ENCODE measurements at places on chromosomes 16 and 17.

GRCh38 chr17:31394544-31394943, 3.1 kb downstream of the RAB11FIP4 start:
- peak; percentile 67 for DNase-seq

DNA sequence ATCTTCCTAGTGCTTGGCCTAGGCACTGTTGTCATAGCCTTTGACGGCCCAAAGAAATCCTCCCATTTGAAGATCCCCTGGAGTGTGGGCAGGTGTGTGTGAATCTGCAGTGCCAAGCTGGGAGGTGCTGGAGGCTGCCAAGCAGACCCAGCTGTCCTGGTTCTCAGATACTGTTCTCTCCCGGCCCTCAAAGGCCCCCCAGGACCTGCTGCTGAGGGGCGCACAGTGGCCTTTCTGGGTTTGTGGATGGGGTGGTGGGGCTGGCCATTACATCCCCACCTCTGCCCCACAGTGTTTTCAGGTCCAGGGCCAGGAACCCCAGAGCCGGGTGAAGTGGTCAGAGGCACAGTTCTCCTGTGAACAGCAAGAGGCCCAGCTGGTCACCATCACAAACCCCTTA, 60.5 kb downstream of the MRC2 start:
- DNase-seq, result no peak

DNA sequence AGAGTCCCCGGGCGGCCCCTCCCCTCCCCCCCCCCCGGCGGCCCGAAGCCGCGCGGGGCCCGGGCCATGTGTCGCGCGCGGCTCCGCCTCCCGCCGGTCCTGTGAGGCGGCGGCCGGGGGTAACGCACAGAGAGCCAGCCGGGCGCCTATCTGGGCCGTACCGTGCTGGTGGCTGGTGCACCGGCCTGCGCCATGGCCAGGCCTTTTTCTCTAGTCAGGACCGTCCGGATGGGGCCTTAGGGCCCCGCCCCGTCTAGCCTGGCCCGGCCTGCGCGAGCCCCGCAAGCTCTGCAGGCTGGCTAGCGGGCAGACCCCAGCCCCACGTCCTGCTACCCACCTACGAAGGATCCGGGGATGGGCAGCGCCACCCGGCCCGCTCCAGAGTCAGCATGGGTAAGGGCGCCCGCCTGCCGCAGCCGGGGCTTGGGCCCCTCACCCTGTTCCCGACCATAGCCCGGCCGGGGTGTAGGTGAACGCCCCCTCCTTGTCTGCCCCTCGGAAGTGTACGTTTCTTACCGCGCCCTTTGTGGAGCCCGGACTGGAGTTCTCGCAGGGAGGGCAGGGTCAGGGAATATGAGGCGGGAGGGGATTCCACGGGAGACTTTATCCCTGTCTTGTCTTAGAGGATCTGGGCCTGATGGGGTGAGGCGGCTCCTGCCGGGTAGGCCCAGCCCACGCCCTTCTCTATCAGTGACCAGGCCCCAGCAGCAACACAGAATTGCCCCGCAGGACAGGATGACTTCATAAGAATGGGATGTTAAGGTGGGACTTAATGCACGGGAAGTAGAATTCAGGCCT, at the start of gene CENPT:
TSS of gene CENPT (minus strand) at position 630 of the 798 bp plus-strand sequence. CDS start 13,834 bp downstream, outside the sequence.
- peak; percentile 72 for DNase-seq

DNA sequence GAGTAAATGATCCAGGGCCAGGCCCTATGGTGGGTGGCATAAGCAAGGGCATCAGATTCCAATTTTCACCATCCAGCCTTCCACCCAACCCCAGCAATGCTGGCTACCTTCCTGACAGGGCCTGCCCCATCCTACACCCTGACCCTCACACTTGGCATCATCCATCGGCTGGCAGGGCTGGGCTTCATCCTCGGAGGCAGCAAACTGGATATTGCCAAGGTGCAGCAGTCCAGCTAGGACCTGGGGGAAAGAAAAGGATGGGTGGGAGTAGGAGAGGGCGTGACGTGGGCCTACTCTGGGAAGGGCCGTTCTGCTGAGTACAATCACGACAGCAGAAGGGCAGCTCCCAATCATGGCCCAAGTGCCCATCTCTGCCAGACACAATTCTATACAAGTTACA, 23.5 kb downstream of the MYO19 start:
- DNase-seq, result no peak

- DNase-seq, result no peak
Observed at GRCh38 chr17:179781-180380, 1.6 kb downstream of the DOC2B start.

DNA sequence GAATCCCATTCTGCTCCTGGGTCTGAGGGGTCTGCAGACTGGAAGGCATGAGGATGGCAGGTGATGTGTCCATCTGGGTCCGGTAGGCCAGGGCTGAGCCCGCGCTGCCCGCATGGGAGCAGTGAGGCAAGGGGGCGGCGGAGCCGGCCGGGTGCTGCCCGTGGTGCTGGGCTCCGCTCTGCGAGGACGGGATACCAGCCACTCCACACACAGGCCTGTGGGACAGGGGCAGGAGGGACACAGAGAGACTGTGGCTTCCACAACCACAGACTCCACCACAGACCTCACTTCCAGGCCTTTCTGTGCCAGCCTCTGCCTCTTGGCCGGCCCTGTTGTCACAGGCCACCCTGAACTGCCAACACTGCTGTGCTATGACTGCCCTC, 25.4 kb downstream of the MAP1LC3B start:
- DNase-seq, result no peak

DNA sequence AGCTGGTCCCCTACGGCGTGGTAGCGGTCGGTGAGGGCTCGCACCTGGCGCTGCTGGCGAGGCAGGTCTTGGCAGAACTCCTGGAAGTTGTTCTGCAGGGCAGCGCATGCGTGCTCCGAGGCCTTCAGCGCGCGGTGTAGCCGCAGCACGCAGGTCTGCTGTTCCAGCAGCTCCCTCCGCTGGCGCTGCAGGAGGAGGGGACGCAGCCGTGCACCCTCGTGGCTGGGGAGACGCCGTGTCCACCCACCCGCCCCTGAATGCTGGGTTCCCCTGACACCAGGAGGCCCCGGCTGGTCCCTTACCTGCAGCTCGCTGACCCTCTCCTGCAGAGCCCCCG, 12.2 kb downstream of the EVPL start:
- DNase-seq, result no peak

DNA sequence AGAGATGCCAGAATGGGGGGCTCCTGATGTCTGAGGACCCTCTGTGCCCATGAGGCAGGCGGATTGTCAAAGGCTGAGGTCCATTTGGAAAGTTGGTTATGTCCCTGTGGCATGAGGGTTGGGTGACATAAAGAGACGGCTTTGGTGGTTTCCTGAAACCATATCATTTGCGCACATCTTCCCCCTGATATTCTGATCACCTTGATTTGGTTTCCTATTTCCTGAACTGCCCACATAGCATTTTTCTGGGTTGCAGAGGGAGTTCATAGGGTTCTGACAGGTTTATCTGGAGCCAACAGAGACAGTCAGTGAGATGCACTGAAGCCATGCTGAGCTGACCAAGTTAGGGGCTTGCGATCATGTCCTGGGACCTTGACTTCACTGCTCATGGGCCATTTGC, 15.7 kb upstream of the RNF222 start:
- DNase-seq, result no peak

DNA sequence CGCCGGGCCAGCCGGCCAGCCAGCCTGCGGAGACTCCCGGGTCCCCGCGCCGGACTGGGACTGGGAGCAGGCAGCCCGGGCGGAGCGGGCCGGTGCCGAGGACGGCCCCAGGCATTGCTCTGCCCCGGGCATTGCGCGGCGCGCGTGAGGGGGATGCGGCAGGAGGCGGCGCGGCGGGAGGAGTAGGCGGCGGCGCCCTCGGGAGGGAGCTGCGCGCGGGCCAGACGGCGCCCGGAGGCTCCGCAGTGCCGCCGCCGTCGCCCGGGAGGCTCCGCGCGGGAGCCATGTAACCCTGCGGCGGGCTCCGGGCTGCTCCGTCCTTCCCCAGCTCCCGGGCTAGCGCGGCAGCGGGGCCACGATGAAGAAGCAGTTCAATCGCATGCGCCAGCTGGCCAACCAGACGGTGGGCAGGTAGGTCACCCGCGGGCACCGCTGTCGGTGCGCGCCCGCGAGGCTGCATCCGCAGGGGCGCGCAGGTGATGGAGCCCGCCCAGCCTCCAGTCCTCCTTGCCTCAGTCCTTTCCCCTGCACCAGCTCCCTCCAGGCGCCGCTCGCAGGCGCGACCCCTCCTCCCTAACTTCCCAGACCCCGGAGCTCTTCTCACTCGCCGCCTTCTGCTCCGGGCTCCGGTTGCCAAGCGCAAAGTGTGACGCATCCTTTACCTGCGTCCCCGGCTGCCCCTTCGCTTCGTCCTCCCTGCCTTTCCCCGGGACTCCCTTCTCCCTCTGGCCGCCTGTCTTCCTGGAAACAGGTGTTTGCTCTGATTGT, at the start of gene ARHGAP44:
TSS of gene ARHGAP44 (plus strand) at position 18 of the 768 bp plus-strand sequence. CDS start at position 359, 341 bp downstream.
- peak; percentile 53 for DNase-seq

GRCh38 chr16:88477631-88478519, 24.8 kb downstream of the ZFPM1 start:
- DNase-seq, result no peak

DNA sequence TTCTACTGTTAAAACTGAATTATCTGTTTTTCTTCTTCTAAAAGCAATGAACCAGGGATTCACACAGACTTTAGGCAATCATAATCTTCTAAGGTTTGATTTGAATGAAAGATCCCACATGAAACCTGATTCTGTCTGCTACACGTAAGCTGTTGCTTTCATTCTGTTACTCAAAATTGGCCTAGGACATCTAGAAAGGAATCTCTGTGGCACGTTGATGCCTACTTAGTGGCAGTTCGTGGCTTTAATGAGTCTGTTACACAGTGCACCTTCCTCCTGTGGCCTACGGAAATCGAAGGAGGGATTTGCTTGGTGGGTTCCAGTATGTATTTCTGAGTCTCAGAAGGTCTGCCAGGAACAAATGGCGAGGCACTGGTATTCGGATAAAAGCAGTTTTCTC, 489.4 kb upstream of the HSBP1 start:
- no peak for DNase-seq

DNA sequence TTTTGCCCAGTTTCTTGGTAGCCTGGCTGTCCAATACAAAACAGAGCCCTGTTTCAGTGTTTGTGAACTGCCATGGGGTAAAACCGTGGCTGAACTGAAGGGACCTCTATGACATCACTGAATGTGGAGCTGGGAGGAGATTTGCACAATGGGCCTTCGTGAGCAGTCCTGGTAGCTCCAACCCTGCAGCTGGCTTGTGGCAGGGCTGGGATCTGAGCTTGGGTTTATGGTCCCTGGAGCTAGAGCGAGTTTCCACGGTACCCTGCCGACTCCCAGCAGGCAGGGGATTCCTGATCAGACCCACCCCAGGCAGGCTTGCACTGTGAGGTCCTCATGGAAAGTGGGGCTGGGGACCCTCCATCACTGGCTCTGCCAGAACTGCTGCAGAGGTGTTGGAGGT, 247.0 kb downstream of the GSG1L start:
- DNase-seq, result no peak

DNA sequence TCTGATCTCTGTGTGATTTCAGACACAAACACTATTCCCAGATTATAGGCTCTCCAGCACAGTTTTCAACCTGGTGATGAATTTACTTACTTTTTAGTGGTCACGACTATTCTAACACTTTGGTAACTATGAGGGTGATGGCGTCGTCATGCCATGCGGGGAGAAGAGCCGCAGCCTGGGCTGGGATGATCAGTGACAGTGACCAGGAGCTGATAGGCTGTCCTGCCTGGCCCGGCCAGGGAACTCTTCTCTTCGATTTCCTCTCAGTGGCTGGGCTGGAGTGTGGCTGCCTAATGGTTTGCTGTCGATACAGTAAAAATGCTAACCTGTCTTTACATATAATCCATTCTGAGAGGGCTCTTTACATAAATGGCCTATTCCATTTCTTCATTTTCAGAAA, 113.1 kb downstream of the IRX3 start:
- DNase-seq, result no peak

DNA sequence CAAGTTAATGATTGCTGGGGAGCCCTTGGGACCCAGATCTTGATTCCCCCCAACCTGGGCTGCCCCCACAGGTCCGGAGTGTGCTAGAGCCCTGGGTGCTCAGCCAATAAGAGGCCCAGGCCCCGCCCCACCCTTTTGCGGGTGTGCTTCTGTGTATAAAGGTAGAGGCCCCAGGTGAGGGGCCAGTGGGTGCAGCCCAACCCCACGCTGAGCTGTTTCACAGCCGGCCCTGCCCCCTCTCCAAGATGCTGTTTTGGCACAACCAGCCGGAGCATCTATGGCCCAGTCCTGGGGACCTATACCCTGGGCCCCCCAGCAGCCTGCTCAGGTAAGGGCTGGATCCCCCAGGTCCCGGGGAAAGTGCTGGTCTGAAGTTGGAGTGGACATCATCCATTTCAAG, 11.8 kb upstream of the STAC2 start:
- DNase-seq, result no peak

DNA sequence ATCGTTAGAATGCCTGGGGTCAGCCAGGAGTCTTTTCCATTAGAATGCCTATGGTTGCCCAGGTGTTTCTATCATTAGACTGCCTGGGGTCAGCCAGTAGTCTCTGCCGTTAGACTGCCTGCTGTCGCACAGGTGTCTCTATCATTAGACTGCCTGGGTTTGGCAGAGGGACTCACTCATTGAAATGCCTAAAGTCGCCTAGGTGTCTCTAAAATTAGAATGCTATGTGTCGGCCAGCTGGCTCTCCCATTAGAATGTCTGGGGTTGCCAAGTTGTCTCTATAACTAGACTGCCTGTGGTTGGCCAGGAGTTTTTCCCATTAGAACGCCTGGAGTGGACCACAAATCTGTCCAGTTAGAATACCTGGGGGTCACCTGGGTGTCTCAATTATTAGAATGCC, 2266.5 kb downstream of the TP53TG3F start:
- no peak for DNase-seq

DNA sequence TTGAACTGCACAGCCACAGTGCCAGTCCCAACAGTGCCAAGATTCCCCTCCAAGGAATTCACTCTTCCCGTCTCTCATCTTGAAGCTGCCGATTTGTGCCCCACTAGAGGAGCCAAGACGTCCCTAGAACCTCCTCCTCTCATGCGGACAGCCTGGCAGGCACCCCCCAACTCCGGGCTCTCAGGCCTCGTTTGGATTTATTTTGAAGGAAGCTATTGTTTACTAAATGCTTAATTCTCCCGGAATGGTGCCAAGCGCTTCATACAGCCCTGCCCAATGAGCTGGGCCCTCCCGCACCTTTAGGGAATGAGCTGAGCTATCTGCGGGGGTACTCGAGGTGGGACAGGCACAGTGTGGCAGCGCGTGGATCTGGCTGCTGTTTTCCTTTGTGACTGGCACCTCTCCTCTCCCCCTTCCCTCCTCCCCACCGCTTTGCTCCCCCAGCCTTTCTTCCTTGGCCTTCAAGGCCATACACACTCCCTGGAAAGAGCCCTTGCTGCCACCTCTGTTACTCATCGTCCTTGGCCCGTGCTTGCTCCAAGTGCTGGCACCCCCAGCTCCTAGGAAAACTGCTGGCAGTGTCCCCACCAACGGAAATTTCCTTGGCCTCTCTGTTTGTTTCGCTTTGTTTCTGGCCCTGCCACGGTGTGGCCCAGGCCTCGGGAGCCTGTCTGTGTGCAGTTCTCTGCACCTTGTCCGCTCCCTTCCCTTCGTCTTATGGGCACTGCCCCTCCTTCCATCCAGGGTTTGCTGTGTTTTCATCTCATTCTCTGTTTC, 49.9 kb upstream of the CDR2 start:
- peak; percentile 82 for DNase-seq
